ENCODE measurements at places on chromosomes 2 and 18. TPM values are rescaled to one million over a fixed set of nuclear protein-coding genes. Genes with fewer than 3 reads are reported as not detected.

GRCh38 chr2:12320027-12320734 is 396.6 kb upstream of the TRIB2 start:
- DNase-seq: no peak

DNA sequence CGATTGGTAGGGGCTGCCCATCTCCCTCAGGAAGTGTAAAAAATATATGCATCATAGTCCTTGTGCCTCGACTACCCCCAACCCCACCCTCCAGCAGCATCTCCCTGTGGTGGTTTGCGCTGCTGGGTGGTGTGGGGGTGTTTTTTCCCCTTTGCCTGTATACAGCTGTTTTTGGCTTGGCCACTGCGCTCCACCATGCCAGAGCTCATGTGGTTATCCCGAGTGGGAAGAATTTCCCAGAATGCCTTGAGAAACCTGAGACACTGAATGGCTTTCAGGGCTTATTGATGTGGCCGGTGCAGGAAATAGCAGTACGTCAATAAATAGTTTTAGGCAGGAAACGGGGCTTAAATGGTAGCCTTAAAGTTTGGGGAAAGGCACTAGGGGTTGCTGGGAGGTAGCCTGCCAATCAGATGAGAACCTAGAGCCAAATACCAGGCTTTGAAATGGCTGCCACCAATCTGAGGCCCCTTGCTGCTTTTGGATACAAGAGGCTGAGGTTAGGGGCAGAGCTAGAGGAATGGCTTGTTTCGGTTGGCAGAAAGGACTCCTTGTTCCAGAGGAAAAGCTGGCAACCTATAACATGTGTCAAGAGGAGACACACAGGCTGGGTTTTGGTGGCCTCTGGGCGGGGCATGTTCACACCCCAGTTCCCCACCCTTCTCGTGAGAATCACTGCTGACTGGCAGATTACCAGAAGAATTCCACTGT is 144.1 kb downstream of the SMAD7 start:
- peak; percentile 68 for DNase-seq

ANO7 gene
- total RNA-seq: 1.1 TPM

GRCh38 chr2:17845806-17846205 is 29.5 kb downstream of the MSGN1 start:
- no peak for DNase-seq

DNA sequence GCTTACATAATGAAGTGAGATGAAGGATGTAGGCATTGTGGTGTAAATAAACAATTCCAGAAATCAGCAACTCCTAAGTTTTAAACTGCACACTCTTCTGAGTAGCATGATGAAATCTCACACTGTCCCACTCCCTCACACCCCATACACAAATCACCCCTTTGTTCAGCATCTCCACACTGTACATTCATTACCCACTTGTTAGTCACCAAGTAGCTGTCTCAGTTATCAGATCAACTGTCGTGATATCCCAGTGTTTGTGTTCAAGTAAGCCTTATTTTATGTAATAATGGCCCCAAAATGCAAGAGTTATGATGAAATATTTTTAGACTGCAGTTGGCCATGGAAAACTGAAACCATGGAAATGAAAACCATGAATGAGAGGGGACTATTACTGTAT is 135.7 kb downstream of the GRB14 start:
- DNase-seq: no peak

DNA sequence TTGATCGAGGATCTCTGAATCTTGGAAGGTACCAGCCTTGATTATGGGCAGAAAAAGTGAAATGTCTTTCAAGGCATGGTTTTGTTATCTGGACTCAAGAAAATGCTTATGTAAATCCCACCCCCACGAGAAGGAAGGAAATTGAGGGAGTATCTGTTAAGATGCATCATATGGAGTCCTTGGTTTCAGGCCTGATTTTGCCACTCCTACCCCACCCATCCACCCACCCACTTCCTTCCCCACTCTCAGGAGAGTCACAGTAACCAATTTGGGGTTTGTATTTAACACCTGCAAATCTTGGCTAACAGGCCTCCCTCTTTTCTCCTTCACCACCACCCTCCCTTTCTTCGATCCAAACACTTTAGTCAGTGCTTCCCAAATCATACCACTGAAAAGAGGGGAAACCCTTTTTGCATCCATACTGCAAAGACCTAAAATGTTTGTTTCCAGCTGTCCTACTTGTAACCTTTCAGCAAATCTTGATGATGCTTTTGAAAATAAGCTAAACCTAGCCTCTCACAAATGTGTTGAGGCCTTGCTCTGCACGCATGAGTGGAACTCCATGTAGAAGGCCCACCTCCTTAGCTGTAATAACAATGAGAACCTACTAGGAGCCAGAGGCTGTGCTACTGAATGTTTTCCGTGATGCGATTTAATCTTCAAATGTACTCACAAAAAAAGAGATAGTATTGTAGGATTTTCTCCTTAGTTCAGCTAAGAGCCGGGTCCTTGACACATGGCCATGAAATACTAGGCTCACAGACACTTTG is 34.8 kb downstream of the POU3F3 start:
- no peak for DNase-seq

TCF7L1 gene
- 7.1 TPM for total RNA-seq

GRCh38 chr2:126913881-126914615 is 15.4 kb downstream of the TEX51 start:
- no peak for DNase-seq

LYG2 gene
- total RNA-seq: not detected

DNA sequence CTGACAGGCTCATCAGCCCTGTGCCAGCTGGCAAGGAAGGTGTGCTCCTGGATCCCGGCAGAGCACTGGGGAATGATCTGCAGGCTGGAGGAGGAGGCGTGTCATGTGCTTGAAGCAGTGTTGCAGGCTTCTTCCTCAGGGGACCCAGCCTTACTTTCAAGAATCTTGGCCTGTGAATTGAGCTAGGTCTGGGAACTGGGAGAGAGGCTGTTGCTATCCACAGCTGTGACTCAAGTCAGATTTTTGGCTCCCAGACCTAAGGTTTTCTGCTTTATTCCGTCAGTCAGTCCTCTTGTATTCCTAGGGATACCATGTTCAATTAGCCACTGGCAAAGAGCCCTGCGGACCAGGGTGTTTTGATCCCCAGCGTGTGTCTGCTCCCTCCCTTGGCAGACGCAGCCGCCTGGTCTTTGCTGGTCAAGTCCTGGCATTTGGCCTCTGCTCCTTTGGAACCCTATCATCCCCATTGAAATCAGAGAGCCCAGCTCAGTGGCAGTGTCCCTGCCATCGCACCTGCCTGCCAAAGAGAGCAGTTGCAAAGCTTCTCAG is 32.4 kb downstream of the ASB1 start:
- peak; percentile 77 for DNase-seq

DNA sequence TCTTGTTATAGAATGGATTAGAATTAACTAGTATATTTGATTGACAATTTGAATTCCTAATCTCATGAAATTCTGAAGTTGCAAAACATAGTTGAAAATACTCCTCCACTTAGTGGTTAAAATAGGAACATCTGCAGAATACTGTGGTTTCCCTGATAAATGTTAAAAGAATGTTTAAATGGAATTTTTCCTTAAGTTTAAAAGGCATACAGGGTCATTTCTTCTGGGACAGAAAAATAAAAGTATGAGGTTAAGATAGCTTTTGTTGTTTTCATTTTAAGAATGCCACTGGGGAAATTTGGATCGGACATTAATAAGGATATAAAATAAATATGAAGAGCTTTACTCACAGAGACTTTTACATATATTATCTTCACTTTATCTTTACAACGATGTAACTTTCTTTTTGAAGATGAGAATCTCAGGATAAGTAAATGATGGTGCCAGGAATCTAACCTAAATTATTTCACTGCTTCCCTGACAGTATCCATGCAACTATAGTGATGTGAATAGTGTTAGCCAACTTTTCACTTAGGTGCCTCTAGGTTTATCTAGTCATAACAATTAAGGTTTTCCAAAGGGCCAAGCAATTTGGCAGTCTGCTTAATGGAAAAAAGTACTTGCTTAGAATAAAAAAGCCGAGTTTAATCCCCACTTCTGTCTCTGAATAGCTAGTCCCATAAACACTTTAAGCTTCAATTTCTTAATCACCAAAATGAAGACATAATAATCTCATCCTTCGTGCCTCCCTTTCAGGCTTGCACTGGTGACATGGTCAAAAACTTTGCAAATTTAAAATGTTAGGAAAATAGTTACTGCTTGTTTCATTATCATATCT is 151.8 kb upstream of the STK17B start:
- no peak for DNase-seq

GRCh38 chr2:109453371-109453995 is 160.3 kb downstream of the SEPTIN10 start:
- DNase-seq: no peak

DNA sequence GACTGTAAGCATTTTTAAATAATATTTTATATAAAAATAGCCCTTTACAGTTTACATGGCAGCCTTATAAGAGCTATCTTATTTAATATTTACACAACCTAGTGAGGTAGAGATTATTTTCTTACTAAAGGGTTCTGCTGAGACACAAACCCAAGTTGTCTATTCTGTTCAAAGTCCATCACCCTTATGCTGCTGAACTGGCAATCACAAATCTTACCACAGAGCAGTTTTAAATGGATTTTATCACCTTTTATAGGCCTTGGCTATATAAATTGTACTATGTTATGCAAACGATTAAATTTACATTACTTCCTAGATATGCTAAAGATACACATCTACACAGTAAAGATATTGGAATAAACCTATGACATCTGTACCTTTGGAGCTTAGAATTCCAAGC is 40.7 kb downstream of the RBM45 start:
- DNase-seq: no peak

TUBB8B gene
- total RNA-seq: not detected

DNA sequence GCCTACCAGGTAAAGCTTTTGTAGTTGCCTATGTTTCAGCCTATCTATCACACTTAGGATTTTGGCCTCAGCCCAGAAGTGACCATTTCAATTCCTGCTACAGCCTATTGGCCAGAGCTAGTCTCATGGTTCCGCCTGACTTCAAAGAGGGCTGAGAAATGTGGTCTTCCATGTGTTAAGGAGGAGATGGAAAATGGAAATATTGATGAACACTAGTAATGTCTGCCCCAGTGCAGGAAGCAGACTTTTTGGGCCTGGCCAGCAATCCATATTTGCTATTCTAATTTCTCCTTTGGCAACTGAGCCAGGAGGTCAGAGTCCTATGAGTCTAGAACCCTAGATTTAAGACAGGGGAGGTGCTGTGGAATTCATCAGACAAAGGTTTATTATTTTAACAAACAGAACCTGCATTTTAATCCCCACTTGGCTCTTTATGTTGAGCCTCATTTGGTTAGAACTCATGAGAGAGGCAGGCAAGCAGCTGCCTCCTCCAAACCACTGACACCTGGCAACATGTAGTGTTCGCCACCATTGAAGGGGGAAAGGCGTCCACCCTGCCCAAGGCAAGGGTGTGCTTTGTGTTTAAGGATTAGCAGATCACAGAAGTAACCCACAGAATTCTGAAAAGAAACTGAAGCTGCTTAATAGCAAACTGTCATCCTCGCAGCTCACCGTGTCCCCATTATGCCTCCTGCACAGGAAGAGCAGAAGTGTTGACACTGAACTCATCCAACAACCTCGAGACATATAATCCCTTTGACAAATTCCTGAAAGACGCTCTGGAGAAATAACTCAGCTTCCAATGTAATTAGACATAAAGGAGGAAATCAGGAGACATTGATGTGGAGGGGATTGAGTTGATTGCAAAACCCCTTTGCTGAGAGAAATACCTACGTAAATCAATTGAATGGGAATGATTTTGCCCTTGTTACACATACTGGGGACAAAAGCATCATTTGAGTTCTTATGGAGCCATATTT is 47.7 kb upstream of the SCG2 start:
- DNase-seq: no peak

DNA sequence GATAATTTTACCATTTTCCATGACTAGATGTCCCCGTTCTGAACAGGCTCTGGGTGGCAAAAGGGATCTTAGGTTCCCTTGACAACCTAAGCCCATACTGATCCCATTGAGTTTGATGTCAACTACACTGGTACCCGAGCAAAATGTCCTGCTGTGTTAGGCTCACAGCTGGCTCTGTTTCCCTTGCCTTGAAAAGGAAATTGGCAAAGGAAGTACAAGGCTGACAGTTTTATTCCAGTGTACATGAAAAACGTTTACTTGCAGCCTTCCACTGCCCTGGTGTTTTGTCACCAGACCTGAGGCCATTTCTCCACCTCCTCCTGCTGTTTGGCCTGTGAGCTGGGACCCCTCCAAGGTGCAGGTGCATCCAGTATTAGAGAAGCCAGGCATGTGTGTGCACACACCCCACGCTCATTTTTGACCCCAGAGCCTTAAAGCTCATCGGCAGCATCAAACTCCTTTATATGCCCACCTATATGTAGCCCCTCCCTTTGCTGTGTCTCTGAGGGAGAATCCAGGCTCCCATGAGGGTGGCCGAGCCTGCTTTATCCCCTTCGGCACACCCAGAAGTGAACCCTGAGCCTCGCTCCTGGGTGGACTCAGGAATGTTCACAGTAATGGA is 171.3 kb downstream of the NDUFA10 start:
- DNase-seq: no peak

DNA sequence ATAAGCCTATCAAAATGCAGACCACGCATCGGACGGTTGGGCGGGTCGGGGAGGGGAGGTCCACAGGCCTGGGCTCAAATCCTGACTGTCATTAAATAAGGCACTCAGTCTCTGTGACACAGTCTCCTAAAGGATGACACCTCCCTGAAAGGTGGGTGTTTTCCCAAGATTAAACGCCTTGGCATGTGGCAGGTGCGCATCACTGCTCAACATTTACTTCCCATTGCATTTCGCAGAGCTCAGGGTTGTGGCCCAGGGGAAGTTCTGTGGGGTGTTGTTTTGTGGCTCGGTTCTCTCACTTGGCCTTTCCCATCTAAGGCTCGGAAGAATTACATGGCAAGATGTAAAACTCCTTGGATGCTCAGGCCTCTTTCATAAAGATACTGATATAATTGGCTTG is 107.4 kb downstream of the NCK2 start:
- DNase-seq: no peak

GRCh38 chr18:38116716-38117115 is 551.1 kb upstream of the CELF4 start:
- DNase-seq: no peak

HAAO gene
- 1.9 TPM for total RNA-seq

GRCh38 chr18:46891742-46892214 is 25.5 kb downstream of the PIAS2 start:
- no peak for DNase-seq

- no peak for DNase-seq
Measured at GRCh38 chr2:179581605-179582004, 279.8 kb downstream of the ZNF385B start.

DNA sequence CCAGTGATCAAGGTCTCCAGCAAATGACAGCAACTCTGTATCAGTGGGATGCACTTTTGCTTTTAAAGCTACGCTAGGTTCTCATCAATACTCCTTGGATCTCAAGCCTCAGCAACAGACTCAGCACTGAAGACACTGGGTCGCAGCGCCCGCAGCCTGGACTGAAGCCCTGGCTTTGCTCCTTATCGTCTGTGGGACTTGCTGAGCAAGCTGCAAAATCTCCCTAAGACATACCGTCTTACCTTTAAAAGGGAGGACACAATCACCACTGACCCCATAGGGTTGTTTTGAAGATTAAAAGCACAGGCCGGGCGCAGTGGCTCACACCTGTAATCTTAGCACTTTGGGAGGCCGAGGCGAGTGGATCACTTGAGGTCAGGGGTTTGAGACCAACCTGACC is 8.1 kb downstream of the CYB5A start:
- no peak for DNase-seq

TMEM182 gene
- total RNA-seq: 176 TPM

- no peak for DNase-seq
Measured at GRCh38 chr18:68887410-68887809, 89.5 kb downstream of the CCDC102B start.
